ENCODE measurements at places on chromosomes 12 and 14. TPM values are rescaled to one million over a fixed set of nuclear protein-coding genes. Genes with fewer than 3 reads are reported as not detected.

INSM2 gene
- 0.17 TPM for total RNA-seq

SERPINA3 gene
- 3.0 TPM for total RNA-seq

RPGRIP1 gene
- 0.33 TPM for total RNA-seq

ANG gene
- total RNA-seq = 2.6 TPM

LPAR5 gene
- total RNA-seq = 2.5 TPM

WSCD2 gene
- total RNA-seq = 6.1 TPM

Data from spinal cord (tissue), 10 donors.